ENCODE measurements at places on chromosomes 16 and 17.

DNA sequence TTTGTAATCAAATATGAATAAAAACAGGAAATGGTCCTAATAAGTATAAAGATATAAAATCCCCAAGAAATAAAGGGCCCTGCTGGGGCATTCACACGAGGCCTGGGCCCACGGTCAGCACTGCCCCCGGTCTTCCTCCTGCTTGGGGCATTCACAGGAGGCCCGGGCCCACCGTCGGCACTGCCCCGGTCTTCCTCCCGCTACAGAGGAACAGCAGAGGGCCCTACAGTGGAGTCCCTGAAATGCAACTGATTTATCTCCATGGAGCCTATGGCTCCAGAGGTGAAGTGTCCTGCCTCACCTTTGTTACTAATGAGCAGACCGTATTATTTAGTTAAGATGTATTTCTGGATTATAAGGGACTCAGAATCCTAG lies 46.5 kb downstream of the MAP1LC3B start:
- no peak for DNase-seq

- no peak for DNase-seq
These were observed 162.6 kb downstream of the MAP2K6 start for GRCh38 chr17:69577098-69577497.

GRCh38 chr16:80751167-80751566 lies 53.2 kb downstream of the CDYL2 start:
- no peak for DNase-seq

GRCh38 chr16:9139965-9140364 lies 48.5 kb downstream of the HAPSTR1 start:
- no peak for DNase-seq

DNA sequence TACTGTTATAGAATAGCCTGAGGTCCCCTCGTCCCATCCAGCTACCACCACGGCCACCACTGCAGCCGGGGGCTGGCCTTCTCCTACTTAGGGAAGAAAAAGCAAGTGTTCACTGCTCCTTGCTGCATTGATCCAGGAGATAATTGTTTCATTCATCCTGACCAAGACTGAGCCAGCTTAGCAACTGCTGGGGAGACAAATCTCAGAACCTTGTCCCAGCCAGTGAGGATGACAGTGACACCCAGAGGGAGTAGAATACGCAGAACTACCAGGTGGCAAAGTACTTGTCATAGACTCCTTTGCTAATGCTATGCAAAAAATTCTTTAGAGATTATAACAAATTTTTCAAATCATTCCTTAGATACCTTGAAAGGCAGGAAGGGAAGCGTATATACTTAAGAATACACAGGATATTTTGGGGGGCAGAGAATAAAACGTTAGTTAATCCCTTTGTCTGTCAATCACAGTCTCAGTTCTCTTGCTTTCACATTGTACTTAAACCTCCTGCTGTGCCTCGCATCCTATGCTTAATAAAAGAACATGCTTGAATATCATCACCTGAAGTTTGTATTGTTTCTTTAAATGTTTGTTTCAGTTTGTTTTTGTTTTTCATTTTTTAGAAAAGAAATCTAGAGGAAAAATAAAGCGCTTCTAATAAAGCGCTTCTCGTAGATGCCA lies 388.3 kb downstream of the MAF start:
- no peak for DNase-seq

GRCh38 chr16:19991614-19992013 lies 82.1 kb downstream of the GPR139 start:
- DNase-seq: no peak

- DNase-seq: no peak
These were observed 23.6 kb downstream of the ARHGAP44 start for GRCh38 chr17:12812877-12813276.

GRCh38 chr17:54870671-54871175 lies 29.9 kb upstream of the TOM1L1 start:
- no peak for DNase-seq

DNA sequence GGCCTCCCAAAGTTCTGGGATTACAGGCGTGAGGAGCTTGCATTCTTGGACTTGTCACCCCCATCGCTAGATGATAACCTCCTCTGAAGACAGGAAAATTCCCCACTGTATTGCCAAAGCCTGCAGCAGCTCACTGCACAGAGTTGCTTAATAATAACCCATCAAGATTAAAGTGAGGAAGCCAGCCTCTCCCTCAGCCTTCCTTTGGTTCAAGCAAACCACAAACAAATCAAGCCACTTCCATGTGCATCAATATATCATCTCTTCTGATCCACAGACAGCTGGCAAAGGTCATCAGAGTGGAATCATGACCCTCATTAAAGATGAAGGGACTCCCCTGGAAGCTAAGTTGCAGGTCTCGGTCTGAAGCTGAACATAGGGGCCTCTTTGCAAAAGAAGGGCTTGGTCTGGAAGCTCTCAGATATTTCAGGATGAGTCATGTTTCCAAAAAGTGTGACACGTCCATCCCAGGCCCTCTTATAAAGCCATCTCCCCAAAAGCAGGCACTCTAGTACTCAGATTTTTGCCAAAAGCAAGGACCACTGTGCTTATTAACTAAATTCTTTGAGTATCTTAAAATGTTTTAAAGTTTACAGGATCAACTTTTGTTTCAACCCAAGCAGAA lies 4.8 kb downstream of the EMP2 start:
- DNase-seq: no peak

DNA sequence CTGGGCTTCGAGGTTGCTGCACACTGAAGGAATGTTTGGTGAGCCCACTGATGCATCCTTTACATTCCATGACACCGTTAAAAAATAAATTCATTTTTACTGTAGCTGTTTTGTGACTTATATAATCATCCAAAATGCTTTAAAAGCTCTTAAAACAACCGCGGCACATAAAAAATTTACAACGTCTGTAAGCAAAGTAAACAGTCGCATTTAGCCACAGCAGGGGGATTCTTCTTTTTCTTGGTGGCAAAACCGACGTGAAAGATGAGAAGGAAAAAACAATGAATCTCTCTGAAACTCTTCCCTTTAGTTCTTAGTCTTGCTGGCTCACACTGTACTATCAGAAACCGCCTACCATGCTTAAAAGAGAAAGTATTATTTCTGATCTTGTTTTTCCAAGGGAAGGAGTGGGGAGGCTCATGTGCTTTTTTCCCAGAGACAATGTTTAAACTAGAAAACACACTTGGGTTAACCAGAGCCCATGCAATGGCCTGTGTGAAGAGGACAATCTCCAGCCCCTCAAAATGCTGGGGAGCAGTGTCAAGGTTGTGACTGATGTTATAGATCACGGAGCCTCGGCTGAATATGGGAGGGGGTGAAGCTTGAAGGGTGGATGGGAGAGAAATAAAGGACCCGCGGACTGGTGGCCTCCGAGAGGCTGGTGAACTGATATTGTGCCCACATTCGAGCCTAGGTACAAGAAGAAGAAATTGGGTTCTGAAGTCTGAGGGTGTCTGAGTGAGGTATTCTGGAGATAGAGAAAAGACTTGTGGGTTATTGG lies 91.1 kb downstream of the IRF8 start:
- DNase-seq: no peak

DNA sequence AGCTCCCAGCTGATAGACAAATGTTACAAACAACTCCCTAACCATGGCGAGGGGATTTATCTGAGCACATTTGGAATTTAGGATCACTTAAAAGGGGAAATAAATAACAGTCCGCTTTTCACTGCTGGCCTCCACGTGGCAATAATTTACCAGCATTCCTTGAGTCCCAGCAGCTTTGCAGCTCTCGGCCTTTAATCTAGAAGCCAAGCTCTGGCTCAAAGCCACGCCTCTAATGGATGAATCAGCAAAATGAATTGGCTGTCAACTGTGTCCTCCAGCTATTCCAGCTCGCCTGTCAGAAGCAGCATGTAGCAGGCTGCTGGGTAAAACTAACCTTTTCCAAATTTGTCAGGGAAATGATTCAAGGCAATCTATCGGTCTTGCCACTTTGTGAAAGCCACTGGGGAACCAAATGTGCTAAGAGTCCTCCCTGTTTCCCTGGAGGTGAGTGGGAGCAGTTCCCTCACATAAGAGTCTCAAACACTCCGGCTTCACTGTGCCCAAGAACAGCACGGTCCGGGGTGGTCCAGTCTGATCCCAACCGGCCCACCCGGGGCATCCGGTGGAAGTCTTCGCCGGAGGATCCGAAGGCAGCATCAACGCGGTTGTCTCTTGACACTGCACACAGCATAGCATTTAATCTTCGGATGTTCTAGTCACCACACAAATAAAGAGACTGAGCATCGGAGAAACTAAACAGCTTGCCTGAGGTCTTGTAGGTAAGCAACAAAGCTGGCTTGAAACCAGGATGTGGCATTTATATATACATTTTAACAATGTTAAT lies 143.3 kb downstream of the PARN start:
- DNase-seq: no peak

GRCh38 chr17:50421308-50422051 lies 4.5 kb upstream of the ACSF2 start:
- no peak for DNase-seq

DNA sequence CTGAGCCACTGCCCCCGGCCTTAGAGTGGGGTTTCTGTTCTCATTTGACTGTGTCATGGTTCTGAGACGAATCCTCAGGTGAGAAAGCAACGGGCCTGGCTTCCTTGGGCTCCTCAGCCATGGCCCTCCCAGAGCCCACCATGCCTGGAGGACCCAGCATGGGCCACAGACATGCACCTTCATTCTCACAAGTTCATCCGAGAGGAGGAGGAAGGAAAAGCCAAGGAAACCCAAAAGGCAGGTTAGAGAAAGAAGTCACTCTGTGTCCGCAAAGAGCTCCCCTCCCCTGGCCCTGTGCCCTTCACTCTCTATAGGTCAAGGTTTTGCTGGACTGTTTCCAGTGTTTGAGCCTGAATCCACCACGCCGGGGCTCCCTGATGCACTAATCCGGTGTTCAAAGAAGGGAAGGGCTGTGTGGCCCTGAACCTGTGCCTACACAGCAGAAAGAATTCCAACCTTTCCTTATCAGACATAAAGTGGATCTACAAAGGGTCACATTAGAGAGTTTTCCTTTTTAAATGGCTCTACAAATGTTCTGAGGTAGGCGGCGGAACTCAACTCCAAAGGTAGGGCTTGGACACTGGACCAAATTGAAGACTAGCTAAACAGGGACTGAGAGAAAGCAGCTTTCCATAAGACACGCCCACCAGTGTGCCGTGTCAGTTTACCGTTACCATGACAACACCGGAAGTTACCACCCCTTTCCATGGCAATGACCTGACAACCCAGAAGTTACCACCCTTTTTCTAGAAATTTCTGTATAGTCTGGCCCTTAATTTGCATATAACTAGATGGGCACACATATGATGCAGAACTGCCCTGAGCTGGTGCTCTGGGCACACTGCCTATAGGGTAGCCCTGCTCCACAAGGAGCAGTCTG lies 15.9 kb upstream of the PECAM1 start:
- no peak for DNase-seq

- no peak for DNase-seq
These were observed 21.2 kb downstream of the SAP30BP start for GRCh38 chr17:75688209-75688825.

DNA sequence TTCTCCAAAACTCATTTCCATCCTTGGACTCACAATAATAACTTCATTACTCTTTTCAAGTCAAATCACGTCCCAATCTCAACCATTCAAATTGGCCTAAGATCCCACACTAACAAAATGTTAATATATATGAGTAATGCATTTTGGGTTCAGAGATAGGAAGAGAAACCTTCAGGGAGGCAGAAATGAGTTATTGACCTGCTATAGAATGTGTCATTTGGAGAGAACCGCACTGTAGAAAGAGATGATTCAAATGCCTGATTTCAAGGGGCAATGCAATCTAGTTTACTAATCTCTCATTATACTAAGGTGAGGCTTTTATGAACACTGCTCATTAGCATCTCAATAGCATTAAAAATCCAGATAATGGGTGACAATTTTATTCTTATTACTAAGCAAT lies 1595.0 kb upstream of the GOT2 start:
- no peak for DNase-seq

DNA sequence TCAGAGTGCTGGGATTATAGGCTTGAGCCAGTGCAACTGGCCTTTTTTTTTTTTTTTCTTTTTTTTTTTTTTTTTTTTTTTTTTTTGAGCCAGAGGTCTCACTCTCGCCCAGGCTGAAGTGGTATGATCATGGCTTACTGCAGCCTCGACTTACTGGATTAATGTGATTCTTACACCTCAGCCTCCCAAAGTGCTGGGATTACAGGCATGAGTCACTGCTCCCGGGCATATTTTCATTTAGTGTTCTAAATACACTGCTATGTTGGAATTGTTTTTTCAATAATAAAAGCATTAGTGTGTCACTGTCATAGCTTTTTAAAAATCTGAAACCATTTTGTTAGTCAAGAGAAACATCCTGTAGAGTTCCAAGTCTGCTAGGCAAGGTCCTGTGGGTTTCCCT lies 40.3 kb downstream of the NDE1 start:
- no peak for DNase-seq

- no peak for DNase-seq
These were observed 172.5 kb downstream of the HS3ST3A1 start for GRCh38 chr17:13429201-13429600.

- no peak for DNase-seq
These were observed 102.6 kb upstream of the CDC42EP4 start for GRCh38 chr17:73414171-73414955.
